ENCODE measurements at places on chromosomes 6 and 20.
A peak's percentile ranks its signal among the peaks of the same experiment; 100 is the strongest.

DNA sequence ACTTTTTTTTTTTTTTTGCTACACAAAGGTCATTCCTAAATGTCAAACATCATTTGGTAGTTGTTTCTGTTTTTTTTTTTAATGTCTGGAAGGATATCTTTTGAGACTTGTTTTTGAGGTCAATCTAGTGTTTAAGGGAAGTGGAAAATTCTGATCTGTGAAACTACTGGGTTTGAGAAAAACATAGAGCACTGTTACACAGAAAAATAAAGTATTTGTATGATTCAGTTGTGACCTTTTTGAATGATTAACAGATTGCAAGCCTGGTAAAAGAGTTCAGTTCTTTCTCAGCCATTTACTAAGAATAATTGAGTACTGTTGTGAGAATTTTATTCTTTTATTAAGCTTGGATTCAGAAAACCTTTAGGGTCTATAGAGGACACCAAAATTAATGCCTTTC is 276.7 kb downstream of the ADGRB3 start:
- DNase-seq, result no peak

GRCh38 chr20:24773751-24774201 is 175.3 kb upstream of the CST7 start:
- DNase-seq, result peak; percentile 90

DNA sequence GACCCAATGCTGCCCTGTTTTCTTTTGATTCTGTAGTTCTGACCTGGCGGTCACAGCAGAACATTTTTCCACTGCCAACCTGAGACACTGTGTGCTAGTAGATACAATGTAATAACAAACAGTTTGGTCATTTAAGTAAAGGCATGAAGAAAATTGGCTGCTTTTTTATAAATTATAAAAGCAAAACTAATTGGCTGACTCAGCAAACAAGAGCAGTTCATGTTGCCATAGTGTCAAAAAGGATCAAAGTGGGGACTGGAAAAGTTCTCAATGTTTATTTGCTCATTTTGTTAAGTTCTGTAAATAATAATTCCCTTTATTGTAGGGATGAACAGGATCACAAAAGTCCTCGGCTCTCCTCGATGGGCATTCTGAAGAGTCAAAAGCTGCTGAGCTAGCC is 599.5 kb downstream of the PKHD1 start:
- DNase-seq, result no peak

- DNase-seq, result peak; percentile 69
These were observed 83.3 kb downstream of the SYCP2 start for GRCh38 chr20:59850018-59850641.

Measured in choroid plexus epithelial cell (primary cell).